ENCODE measurements at places on chromosomes 13 and 19.

DNA sequence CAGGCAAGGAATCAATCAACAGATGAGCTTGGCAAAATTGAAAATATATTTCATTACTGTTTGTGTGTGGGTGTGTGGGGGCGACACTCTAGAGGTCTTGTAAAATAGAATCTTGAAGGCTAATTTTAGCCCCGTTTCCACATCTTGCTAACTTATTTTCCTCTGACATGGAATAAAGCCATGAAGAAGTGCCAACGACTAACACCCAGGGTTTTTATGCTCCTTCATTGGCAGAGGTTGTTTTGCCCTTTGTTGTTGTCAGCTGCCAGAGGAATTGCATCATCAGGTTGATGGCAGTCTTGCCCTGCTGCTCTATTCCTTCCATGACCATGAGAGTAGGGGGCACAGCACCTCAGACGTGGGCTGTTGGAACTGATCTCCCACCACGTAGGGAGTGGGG lies 30.6 kb upstream of the FAM216B start:
- DNase-seq, result no peak

- DNase-seq, result no peak
Observed at GRCh38 chr19:50820549-50821247, 2.9 kb downstream of the KLK1 start.

DNA sequence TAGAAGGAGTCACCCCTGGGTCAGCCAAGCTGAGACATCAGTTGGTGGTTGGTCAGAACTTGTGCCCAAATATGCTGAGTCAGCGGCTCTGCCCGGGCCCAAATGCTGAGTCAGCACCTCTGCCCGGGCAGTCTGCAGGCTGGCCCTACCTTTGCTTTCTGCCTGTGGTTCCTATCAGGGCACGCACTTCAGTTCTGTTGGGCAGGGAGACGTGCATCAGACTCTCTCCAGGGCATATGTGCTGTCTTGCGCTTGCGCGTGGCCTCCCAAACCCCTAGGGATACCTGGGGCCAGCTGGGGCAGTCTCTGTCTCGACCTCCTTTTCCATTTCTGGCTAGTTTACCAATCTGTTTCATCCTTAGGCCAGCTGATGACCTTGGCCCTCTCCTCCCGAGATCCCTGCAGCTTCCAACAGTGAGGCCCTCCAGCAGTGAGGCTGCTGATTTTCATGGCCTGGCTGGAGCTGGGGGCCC lies 24.4 kb upstream of the LDLR start:
- DNase-seq, result peak; percentile 54

GRCh38 chr13:71087432-71087831 lies 779.6 kb downstream of the DACH1 start:
- no peak for DNase-seq

GRCh38 chr13:93079294-93079693 lies 147.3 kb upstream of the GPC6 start:
- DNase-seq, result peak; percentile 43

- DNase-seq, result no peak
Observed at GRCh38 chr19:57537953-57538547, 10.9 kb downstream of the ZNF549 start.

DNA sequence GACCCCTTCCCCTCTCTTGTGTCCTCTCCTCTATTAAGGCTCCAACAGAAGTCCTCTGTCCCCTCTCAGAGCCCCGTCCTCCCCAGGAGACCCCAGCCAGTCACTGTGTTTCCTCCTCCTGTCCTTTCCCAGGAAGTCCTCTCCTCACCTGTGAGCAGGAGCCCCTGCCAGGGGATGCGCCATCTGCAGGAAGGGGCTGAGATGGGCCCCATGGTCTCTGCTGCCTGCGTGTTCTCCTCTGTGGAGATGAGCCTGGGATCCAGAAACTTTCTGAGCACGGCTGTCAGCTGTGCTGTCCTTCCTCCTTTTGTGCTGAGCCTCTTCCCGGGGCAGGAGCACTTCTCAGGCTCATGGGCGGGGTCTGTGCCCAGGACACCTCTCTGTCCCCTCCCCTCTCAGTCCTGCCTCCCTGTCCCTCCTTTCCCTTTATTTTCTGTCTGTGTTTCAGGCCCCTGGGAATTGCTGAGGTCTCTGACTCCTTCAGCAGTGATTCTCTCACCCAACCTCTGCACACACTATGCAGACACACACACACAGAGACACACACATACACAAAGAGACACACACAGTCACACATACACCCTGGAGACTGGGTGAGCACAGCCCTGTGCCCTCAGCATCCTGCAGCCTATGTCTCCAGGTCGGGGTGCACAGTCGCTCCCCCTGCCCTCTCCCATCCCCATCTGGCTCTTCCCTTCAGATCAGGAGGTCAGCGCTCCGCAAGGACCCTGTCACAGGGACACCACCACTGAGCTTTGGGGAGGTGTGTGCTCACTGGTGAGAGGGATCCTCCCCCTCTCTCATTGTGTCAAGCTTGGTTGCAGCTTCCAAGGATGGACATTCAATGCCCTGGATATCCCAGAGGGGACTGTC lies at the start of gene CEACAM8:
CEACAM8 (minus strand) TSS at position 308 of the 873 bp plus-strand sequence; CDS start at position 212, 96 bp downstream.
- no peak for DNase-seq

DNA sequence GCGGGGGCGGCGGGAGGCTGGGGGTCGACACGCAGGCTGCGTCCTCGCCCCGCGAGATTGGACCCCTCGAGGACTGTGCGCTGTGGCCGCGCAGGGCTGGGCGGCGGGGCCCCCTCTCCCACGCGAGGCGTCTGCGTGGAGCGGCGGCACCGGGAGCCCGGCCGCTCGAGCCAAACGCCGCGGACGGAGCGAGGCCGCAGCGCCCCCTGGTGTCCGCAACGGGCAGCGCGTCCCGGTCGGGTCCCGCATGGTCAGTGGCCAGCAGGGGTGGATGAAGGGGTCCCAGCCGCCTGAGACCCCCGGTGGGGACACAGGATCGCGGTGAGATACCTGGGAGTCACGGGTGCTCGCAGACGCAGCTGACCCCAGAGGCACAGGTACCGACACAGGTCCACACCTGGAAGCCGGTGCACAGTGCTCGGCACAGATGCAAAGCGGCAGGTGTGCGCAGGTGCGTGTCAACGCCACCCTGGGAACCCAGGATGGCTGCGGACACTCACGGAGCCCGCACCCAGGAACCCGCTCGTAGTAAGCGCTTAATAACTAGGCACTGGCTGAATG lies 2.1 kb upstream of the CIRBP start:
- DNase-seq, result peak; percentile 79

- DNase-seq, result peak; percentile 90
Observed at GRCh38 chr13:48009284-48009683, 8.2 kb upstream of the SUCLA2 start.

DNA sequence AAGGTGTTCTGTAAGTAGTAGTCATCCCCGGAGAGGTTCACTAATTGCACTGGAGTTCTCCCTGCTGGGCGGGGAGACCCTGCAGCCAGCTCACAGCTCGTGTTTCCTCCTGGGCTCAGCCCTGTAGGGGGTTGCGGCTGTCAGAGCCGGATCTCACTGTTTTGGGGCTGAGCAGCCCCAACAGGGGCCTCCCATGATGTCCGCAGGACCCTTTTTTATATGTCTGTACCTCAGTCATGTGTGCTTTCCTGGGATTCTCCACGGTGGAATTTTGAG lies 130.2 kb upstream of the MCF2L start:
- DNase-seq, result no peak

DNA sequence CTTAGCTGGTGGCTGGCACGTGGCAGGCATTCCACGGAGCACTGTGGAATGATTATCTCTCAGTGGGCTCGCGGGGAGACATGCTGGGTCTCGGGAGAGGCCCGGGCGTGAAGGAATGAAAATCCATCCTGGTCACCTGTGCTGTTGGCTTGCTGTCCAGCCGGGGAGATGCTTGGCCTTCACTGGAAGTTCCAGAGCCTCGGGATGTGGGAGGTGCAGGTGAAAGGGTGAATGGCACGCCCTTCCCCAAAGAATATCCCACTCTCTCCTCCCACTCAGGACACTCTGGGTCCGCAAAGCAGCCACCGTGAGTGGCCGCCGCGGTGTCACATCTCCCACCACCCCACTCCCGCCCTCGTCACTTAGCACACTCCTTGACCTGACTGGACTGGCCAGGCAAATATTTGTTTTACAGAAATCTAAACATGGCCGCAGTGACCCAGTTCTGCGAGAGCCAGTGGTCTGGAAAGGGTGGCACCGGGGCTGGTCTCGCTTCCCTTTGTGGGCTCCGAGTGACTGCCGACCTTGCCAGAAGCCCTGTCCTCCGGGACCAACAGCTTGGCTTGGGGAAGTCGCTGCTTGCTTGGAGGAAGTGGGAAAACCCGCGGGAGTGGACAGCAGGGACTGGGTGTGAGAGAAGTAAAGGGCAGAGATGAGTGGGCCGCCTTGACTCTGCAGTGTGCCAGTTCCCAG lies 8.0 kb downstream of the DPP9 start:
- no peak for DNase-seq

DNA sequence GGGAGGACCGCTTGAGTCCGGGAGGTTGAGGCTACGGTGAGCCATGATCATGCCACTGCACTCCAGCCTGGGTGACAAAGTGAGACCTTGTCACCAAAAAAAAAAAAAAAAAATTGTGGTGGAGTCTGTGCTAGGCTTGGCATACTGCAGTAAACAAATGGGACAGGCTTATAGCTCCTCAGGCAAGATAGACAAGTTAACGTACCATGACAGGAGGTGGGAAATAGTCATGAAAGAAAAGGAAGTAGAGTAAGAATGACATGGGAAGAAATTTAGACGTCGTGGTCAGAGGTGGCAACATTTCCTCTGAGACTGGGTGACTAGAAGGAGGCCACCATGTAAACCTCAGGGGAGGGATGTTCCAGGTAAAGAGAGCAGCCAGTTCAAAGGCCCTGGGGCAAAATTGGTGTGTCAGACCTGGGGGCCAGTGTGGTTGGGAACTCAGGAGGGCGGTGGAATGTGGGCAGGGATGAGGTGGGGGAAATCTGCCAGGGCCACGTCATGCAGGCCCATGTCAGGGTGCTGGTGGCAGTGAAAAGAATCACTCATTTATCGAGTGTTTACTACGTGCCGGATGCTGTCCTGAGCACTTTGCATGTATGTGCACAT lies 5.6 kb downstream of the SNRPA start:
- DNase-seq, result no peak

- no peak for DNase-seq
Observed at GRCh38 chr13:20274466-20274865, 42.3 kb upstream of the GJB6 start.

DNA sequence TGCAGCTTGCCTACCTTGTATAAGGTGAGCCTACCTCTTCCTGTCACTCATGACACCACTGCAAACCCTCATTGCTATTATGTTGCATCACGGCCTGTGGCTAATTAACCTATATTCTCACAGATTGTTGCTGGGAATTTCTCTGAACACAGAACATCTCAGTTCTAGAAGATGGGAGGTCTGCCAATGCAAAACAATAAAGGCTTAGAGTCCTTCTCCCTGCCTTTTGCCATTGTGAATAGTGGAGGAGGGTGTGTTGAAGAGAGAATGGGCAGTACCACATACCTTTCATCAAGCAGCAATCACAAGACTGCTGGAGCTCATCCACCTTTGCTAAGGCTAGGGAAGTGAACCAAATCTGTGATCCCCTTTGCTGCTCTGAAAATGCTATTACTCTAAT lies 34.4 kb downstream of the WDFY2 start:
- DNase-seq, result no peak

- no peak for DNase-seq
Observed at GRCh38 chr13:81781471-81781870, 1440.5 kb upstream of the SPRY2 start.
